SHP77 treated with DMSO at 0.1 percent for 48 hours (cell line): ENCODE measurements at places on chromosomes 11 and 22.

DNA sequence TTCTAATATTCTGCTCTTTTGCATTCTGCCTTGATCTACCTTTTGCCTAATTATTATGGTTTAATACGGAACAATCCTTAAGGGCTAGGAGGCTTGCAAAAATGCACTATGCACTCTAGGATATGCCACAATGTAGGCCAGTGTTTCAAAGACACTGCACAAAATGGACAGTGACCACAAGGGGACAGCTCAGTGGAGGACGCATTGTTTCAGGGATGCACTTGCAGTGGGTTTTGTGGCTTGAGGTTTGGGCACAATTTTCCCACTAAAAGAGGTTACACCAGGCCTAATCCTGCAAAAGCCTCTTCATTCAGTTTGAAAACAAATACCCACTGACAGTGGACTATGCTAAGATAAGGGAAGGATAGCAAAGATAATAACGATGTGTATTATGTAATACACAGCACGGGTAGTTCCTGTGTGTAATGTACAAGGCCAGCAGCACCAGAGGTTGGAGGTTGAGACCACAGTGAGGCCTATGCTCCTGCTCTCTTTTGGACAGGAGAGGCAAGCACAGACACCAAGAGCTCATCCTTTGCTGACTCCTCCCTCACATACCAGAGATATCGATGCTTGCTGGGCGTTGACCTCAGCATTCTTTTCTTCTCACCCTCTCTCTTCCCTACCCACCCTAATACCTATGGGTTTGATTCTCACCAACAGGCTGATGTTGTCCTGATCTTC, 12.7 kb downstream of the MAP6 start:
- no peak for DNase-seq

GRCh38 chr11:31966846-31967245, 124.0 kb upstream of the RCN1 start:
- no peak for DNase-seq

- no peak for DNase-seq
Observed at GRCh38 chr22:37496651-37497050, 10.5 kb upstream of the MFNG start.

DNA sequence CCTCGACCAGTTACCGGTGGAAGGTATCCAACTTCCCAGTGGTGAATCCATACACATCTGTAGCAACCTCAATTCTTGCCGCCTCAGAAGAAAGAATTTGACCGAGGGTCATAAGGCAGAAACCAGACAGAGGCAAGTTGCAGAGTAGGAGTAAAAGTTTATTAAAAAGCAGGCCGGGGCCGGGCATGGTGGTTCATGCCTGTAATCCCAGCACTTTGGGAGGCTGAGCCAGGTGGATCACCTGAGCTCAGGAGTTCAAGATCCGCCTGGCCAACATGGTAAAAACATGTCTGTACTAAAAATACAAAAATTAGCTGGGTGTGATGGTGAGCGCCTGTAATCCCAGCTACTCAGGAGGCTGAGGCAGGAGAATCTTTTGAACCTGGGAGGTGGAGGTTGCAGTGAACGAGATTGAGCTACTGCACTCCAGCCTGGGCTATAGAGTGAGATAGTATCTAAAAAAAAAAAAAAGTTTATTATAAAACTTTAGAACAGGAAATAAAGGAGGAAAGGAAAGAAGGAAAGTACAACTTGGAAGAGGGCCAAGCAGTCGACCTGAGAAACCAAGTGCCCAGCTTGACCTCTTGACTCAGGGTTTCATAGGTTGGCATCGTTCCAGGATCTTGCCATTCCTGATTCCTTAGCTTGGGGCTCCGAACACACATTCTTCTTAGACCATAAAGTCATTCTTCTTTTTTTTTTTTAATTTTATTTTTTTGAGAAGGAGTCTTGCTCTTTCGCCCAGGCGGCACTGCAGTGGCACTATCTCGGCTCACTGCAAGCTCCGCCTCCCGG, 27.8 kb downstream of the RGL4 start:
- DNase-seq: no peak
